ENCODE measurements at places on chromosomes 2 and 18. TPM values are rescaled to one million over a fixed set of nuclear protein-coding genes. Genes with fewer than 3 reads are reported as not detected.

The DSG1 gene
- 1.5 TPM for total RNA-seq

DNA sequence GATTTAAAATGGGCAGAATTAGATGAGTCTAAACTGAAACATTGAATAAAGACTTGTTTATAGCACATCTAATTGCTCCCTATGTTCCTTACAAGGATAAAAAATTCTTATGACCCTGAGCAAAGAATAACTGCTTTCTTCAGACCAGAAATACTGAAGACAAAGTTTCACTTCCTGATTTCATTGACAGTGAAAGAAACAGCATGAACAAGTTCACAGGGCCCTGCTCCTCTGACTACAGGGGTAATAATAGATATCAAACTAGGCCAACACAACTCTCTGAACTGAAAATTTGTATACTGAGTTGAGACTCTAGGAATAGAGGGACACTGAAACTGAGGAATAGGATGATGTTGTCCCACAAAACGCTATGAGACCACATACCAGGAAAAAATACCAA lies 1383.3 kb upstream of the CDH2 start:
- no peaks in the 10 kb centered on the region for H3K36me3 ChIP-seq
- no peaks in the 10 kb centered on the region for H3K27me3 ChIP-seq
- no peak overlapping the region for H3K27ac ChIP-seq
- no peaks in the 10 kb centered on the region for H3K4me1 ChIP-seq
- no peak overlapping the region for H3K4me3 ChIP-seq

DNA sequence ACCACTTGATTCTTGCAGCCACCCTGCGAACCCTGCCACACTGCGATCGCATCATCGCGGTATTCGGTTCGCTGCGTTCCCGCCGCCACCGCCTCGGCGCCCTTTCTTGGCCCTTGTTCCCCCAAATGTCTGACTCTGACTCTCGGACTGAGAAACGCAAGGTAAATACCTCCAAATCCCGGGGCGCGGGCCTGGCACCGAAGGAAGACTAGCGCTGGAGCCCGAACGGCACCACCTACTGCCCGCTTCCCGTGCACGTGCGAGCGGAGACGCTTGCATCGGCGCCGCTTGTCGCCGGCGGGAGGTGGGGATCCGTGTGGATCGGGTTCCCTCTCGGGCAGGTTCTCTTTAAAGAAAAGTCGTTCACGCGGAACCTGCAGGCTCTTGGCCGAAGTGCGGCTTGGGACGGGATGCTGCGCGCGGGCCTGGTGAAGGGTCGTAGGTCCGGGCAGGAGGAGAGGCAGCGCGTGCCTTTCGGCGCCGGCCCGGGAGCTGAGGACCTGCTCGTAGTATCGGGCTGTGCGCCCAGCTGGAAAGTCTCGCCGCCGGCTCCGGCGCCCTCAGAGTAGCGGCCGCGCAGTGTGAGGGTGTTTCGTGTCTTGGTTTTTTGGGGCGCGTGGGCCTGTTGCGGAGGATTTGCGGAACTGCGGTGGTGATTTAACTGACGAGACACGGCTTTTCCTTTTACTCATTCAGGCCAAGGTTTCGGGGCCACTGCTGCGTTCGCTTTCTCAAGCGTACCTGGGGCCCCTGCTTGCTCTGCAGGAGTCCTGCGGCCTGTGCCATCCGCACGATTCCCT lies 514 bp downstream of the BCL2L11 start:
- peaks cover 36% of the 10 kb centered on the region for H3K4me1 ChIP-seq
- DNase-seq = peak; percentile 62
- peak overlapping the region; percentile 80 for H3K4me3 ChIP-seq
- H3K27ac ChIP-seq = peak overlapping the region; percentile 75

GRCh38 chr2:238869-239268 lies 25.0 kb downstream of the SH3YL1 start:
- no peaks in the 10 kb centered on the region for H3K4me1 ChIP-seq
- peaks cover 37% of the 10 kb centered on the region for H3K36me3 ChIP-seq
- no peak overlapping the region for H3K4me3 ChIP-seq
- H3K27me3 ChIP-seq = no peaks in the 10 kb centered on the region
- no peak overlapping the region for H3K27ac ChIP-seq
- no peak for DNase-seq

DNA sequence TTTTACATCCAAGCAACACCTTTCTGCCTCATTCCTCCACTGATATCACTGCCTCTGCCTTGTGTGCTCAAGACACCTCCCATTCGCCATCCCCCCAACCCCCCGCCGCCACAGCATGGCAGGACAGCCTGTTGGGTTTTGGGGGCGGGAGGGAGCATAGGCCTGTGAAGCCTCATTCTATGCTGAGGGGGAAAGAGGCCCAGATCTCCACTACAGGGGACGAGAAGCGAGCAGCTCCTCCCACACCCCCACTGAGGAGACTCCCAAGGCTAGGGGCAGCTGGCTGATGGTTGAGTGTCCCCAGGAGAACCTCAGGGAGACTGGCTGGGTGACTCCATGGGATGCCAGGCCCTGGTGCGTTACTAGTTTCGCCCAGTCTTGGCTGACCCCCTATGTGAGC lies 214.3 kb upstream of the SIX2 start:
- no peak for DNase-seq
- peaks cover 25% of the 10 kb centered on the region for H3K27me3 ChIP-seq
- no peak overlapping the region for H3K27ac ChIP-seq
- no peaks in the 10 kb centered on the region for H3K4me1 ChIP-seq
- H3K4me3 ChIP-seq = no peak overlapping the region

GRCh38 chr18:9825571-9826073 lies 60.2 kb upstream of the TXNDC2 start:
- DNase-seq = no peak
- no peak overlapping the region for H3K4me3 ChIP-seq
- H3K4me1 ChIP-seq = peaks cover 8% of the 10 kb centered on the region
- peak overlapping the region; percentile 67 for H3K27ac ChIP-seq
- H3K27me3 ChIP-seq = no peaks in the 10 kb centered on the region

DNA sequence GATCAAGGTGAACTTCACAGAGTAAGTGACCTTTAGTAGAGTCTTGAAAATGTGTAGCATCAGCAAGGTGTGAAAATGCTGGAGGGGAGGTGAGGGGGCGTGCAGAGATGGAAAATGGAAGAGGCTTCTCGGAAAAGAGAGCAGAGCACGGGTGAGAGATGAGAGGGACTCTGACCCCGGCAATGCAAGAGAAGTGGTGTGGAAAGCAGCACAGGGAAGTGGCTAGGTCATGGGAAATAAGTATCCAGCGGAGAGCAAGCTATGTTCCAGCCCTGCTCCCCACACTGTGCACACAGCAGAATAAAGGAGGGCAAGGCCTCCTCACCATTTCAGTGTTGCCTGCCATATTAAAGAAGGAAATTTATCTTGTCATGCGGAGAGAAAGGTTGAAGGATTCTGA lies 241.7 kb upstream of the DOK6 start:
- no peaks in the 10 kb centered on the region for H3K27me3 ChIP-seq
- no peaks in the 10 kb centered on the region for H3K4me1 ChIP-seq
- H3K36me3 ChIP-seq = no peaks in the 10 kb centered on the region
- DNase-seq = no peak
- no peak overlapping the region for H3K27ac ChIP-seq

DNA sequence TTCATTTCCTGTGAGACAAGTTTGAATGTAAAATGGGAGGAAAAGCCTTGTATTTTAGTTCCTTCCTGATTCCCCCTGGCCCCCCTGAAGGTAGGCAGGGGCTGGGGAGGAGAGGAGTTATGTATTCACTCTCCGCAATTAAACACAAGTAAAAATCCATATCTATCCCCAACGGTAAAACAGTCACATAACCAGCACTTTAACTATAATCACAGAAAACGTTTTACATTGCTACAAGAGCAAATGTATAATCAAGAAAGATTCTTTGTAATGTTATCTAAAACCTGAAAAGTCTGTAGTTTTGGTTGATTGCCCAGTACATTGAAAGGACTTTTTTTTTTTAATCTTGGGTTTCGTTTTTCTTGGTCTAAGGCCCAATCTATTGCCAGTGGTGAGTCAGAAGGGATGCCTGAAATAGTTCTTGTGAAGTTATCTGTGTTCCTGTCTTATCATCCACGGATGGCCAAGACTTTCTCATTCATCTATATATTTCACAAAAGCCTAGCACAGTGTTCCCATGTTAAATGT lies 34.5 kb upstream of the CCNYL1 start:
- no peak for DNase-seq
- H3K4me3 ChIP-seq = no peak overlapping the region
- H3K27ac ChIP-seq = peak overlapping the region; percentile 47

GRCh38 chr2:49812730-49813129 lies 658.4 kb upstream of the FSHR start:
- DNase-seq = no peak
- no peaks in the 10 kb centered on the region for H3K36me3 ChIP-seq
- no peaks in the 10 kb centered on the region for H3K4me1 ChIP-seq
- no peak overlapping the region for H3K4me3 ChIP-seq
- peak overlapping the region; percentile 63 for H3K27ac ChIP-seq

- DNase-seq = no peak
- H3K4me3 ChIP-seq = no peak overlapping the region
- H3K27me3 ChIP-seq = peaks cover 90% of the 10 kb centered on the region
- H3K4me1 ChIP-seq = peaks cover 9% of the 10 kb centered on the region
- no peak overlapping the region for H3K27ac ChIP-seq
- no peaks in the 10 kb centered on the region for H3K36me3 ChIP-seq
These were observed 8.2 kb upstream of the GBX2 start for GRCh38 chr2:236176417-236176816.

All from heart left ventricle (tissue), 16 donors.